Activated CD4-positive, alpha-beta T cell treated with anti-CD3 and anti-CD28 coated beads, Interleukin-2, amount 50 U/mL, for 16 hours (primary cell): ENCODE measurements at places on chromosomes 1 and 21.
A peak's percentile ranks its signal among the peaks of the same experiment; 100 is the strongest.

GRCh38 chr1:94037392-94038229 lies 83.3 kb downstream of the ABCA4 start:
- DNase-seq = peak; percentile 16

DNA sequence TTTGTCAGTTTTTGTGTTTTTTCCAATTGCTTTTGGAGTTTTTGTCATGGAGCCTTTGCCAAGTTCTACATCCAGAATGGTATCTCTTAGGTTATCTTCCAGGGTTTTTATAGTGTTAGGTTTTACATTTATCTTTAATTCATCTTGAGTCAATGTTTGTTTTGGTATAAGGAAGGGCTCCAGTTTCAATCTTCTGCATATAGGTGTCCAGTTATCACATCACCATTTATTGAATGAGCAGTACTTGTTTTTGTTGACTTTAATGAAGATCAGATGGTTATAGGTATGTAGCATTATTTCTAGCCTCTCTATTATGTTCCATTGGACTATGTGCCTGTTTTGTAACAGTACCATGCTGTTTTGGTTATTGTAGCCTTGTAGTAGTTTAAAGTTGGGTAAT lies 1233.1 kb downstream of the PLA2G4A start:
- no peak for DNase-seq

- DNase-seq = no peak
Measured at GRCh38 chr1:16281765-16282164, 44.8 kb upstream of the CPLANE2 start.

DNA sequence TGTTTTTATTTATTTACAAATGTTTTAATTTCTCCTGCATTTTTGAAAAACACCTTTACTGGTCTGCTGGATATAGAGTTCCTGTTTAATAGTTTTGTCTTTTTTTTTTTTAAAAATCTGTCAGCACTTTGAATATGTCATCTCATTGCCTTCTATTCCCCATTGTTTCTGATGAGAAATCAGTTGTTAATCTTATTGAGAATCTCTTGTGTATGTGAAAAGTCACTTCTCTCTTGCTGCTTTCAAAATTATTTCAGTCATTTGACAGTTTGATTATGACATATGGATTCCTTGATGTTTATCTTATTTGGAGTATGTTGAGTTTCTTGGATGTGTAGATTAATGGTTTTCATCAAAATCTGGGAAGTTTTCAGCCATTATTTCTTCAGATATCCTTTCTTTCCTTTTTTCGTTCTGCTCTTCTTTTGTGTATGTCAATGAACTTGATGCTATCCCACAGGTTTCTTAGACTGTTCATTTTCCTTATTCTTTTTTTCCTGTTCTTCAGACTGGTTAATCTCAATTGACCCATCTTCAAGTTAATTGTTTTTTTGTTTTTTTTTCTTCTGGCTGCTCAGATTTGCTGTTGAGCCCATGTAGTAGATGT lies 51.2 kb upstream of the CCDC190 start:
- no peak for DNase-seq

- no peak for DNase-seq
Measured at GRCh38 chr1:158833264-158833663, 2.1 kb downstream of the MNDA start.

GRCh38 chr1:84632673-84633434 lies 57.4 kb downstream of the SSX2IP start:
- DNase-seq = peak; percentile 8

GRCh38 chr1:37133276-37134145 lies 99.2 kb upstream of the GRIK3 start:
- no peak for DNase-seq

DNA sequence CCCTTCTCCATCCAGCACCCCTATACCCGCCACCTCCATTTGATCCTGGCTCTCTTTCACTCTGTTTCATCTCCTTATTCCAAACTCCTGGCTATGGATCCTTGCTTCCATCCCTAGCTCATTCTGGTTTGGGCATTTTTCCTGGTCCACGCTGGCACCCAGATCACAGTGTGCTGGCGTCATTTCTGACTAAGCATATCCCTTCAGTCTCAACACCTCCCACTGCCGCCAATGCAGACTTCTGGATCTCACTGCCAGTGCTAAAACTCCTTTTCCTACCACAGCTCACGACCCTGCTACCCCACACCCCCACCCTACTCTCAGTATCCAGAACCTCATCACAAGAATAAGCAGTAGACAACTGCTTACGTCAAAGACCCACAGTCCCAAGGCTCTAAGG lies 16.3 kb downstream of the SEC16B start:
- no peak for DNase-seq

GRCh38 chr21:45168522-45168921 lies 94.1 kb downstream of the ADARB1 start:
- DNase-seq = no peak

DNA sequence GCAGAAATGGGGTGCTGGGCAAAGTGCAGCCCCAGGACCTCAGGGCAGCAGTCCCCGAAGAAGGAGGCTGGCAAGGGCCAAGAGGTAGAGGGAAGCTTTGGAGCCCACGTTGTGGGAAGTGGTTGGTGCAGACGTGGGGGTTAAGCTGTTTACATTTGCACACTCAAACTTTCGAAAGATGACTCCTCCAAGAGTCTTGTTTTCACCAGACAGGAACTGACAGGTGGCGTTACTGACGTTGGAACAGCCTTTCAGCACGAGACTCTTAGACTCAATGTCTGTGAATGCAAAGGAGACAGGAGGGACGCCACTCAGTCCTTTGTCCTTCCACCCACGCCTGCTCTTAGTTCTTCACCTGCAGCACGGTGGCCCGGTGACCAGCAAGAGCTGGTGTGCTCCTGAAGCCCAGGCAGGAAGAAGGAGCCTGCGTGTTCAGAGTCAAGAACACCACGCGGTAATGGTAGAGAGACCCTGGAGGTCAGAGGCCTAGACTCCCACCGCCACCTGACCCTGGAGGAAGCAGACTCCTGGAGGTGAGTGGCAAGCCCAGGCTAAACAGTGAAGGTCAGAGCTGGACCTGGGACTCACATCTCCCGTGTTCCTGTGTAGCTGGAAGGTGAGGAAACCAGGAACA lies 15.9 kb downstream of the LYPD8 start:
- DNase-seq = no peak

DNA sequence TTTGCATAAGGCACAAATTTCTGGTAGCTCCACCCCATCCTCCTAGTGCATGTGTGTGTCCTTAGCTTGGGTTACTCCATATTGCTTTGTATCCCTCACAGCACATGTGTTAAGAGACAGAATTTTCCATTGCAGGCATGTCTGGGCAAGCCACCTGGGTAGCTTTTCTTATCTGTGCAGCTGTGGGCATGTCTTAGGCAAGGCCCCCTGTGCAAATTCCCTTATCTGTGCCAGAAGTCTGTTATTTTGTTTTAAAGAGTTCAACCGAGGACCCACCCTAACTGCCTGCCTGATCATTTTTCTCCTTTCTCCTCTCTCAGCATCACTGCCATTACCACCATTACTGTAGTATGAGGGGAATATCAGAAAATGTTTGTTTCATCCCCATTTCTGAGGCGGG lies 131.9 kb downstream of the CYYR1 start:
- no peak for DNase-seq

GRCh38 chr1:56535939-56536338 lies 43.4 kb downstream of the PLPP3 start:
- no peak for DNase-seq

DNA sequence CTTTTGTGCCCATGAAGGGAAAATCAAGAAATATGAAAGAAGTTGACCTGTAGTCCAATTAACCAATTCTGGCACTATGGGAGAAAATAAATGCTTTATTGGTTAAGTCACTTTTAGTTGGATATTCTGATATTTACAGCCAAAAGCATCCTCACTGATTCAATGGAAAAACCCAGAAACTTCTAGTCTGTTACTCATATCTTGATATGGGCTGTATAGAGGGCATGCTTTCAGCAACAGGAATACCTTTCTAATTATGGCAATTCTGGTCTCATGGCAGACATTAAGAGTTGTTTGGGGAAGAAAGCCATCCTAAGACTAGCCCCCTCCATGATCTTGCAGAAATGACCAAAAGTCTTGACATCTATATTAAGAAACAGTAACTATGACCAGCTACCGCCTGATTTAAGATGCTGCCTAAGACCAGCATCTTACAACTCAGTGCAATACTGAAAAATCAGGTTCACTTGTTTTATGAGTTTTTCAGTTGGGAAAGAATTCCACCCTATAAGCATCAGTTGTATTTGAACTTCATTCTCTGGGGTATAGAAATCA lies 91.5 kb upstream of the VAV3 start:
- DNase-seq = no peak
